ENCODE measurements at places on chromosomes 12 and 14.

GRCh38 chr14:53517270-53517960 lies 364.3 kb upstream of the DDHD1 start:
- no peak for DNase-seq

- no peak for DNase-seq
Measured at GRCh38 chr12:104462931-104463339, 6.2 kb downstream of the CHST11 start.

DNA sequence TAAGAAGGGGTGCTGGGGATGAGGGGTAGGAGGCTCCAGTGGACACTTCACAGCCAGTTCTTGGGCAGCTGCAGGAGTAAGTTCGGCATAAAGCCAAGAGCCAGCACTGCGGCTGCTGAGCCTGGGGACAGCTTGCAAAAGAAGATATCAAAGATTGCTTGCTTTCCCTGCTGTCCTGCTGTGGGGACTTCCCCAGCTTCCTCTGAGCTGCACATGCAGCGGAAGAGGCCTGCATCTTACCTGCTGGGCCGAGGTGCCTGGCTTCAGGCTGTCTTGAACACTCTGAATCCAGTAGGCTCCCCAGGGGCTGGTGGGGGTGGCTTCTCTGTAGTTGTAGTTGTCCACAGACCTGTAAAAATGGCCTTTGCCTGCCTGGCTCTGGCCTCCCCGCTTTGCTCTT lies 1.3 kb downstream of the CHGA start:
- no peak for DNase-seq

- no peak for DNase-seq
Measured at GRCh38 chr12:62800707-62801400, 134.1 kb downstream of the PPM1H start.

DNA sequence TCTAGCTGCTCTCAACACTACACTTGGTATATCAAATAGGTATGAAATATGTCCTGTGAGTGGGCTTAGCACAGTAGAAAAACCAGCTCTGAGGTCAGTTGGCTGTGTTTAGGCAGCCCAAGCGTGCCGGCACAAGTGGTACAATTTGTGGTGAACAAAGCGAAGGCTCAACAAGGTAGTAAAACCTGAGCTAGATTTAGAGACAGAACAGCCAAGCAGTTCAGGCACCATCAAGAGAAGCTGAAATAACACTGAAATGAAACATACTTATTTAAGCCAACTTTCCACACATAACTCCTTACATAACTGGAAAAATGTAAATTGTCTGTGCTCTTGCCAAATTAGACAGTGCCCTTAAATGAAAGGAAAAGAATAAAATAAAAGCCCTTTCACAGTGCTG lies 596.8 kb upstream of the FBXO33 start:
- DNase-seq, result no peak

GRCh38 chr14:75010472-75011093 lies 7.9 kb downstream of the EIF2B2 start:
- no peak for DNase-seq

- no peak for DNase-seq
Measured at GRCh38 chr14:85056267-85056666, 473.7 kb upstream of the FLRT2 start.

- DNase-seq, result peak; percentile 26
Measured at GRCh38 chr12:90741611-90742010, 213.4 kb downstream of the CCER1 start.

DNA sequence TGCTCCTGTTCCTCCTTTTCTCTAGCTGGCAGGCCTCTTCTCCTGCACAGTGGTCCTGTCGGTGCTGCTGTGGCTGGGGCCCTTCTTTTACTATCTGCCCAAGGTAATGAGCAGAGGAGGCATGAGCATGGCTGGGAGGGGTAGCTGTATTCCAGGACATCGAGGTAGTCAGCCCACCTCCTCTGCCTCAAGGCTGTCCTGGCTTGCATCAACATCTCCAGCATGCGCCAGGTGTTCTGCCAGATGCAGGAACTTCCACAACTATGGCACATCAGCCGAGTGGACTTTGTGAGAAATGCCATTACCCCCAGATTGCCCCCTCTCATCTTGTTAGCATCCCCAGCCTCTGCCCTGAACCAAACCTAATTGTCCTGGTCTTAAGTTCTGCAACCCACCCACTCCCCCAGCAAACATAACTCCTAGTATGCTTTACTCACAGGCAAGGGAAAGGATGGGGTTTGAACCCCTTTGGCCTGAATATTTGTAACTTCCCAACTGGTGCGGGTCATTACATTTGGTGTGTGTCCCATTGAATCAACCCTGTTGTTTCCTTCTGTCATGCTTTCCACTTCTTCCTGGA lies 9.1 kb downstream of the B4GALNT1 start:
- DNase-seq, result no peak

- DNase-seq, result no peak
Measured at GRCh38 chr14:51337520-51337919, 97.5 kb downstream of the TMX1 start.

DNA sequence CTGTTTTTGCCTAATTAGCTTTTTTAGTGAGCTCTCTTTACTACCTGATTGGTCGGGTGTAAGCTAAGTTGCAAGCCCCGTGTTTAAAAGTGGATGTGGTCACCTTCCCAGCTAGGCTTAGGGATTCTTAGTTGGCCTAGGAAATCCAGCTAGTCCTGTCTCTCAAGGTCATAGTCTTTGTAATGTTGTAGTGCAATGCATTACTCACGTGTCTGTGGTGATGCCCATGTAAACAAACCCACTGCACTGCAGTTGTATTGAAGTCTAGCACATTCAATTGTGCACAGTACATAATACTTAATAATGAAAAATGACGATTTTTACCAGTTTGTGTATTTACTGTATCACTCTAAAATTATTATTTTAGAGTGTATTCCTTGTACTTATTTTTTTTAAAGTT lies 335.5 kb downstream of the NUAK1 start:
- DNase-seq, result no peak

- no peak for DNase-seq
Measured at GRCh38 chr14:96014176-96014575, 25.0 kb upstream of the C14orf132 start.

GRCh38 chr12:1855241-1855640 lies 34.9 kb downstream of the LRTM2 start:
- no peak for DNase-seq

DNA sequence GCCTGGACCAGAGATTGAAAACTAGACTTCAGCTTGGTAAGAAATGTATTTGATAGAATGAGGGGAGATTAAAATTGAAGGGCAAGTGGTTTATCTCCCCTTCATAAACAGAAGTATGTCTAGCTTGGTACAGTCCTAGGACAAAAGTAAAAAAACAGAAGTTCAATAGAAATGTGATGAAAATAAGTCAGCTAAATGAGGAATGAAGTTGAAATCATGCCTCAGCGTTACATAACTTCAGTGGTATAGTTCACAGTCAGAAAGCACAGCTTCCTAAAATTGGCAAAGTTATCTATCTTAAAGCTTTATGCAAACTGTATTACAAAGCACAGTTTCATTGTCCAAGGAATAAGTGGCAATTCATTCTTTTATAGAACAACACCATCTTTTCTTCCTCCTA lies 90.2 kb upstream of the SYT10 start:
- DNase-seq, result no peak

DNA sequence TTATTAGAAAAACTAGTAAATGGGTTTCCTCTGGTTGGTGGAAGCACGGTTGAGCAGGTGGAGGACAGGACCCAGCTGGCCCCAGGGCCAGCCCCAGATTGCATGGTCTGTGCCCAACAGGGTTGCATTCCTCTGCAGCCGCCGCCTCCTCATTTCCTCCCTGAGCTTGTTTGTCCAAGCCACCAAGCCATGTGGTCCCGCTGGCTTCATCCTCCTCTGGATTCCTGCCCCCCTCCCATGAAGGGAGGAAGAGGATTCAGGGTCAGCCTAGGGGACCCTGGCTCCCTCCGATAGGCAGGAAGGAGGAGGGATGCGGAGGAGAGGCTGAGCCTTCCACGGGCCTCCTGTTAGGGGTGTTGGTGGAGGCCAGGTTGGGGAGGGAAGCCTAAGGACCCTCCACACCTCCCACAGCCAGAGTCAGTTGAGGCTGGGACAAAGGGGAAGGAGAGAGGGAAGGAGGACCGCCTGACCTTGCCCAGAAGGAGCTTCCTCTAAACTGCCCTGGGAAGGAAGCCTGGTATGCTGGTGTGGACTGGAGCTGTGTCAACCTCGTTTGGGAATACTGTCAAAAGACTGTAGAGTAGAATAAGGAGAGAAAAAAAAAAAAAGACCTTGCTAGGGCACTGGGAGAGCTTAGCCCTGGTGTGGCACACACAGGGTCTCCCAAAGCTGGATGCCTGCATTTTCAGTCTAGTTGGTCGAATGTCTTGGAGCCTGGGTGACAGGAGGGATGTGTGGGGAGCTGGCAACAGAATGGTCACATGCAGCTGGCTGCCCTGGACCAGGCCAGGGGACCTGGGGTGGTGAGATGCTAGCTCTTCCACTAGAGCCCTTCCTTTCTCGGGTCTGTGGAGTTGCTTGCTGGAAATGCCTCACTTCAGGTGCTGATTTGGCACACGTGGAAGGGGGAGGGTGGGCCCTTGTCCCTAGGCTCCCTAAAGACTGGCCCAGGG lies 42.4 kb downstream of the PLEKHG3 start:
- DNase-seq, result no peak

GRCh38 chr12:132686825-132687210 lies 324 bp downstream of the POLE start:
- DNase-seq, result no peak

- DNase-seq, result no peak
Measured at GRCh38 chr14:58812050-58812910, 174.5 kb downstream of the DACT1 start.

DNA sequence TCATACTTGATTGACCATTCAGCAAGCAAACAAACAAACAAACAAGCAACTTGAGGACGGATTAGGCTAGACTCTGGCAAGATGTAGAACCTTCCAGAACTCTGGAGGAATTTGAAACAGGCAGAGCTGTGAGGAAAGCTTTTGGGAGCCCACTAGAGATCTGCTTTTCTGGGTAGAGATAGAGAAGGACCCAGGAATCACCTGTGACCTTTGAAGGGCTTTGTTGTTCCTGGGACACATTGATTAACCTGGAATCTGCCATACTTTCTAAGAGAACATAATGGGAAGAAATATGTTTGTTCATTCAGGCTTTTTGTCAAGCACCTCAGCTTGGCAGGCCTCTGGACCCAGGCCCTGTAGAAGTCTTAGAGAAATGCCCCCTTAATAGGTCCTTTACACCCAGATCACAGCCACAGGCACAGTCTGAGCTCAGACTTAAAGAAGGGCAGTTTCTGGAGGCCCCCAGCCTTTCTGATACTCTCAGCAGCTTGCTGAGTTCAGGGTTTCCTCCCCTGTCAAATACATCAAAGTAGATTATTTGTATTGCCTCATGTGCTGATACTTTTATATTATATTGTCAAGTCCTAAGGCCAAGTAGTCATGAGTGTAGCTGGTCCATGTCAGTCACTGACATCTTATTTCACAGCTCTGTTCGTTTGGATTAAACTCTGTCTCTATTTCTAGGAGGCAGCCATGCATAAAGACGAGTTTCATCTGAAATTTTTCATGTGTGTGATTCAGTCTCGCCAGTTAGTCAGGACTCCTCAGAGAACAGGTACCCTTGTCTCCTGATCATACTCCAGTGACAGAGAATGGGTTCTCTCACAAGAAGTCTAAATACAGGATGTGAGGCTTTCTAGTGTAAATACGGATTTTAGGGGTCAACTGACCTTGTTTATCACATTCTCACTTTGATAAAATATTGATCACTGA lies 1.1 kb upstream of the SENP1 start:
- no peak for DNase-seq

- no peak for DNase-seq
Measured at GRCh38 chr14:91170504-91171121, 56.7 kb downstream of the DGLUCY start.

- DNase-seq, result no peak
Measured at GRCh38 chr12:32863128-32863527, 33.4 kb downstream of the PKP2 start.

GRCh38 chr12:93025145-93026103 lies 96.3 kb upstream of the EEA1 start:
- no peak for DNase-seq

DNA sequence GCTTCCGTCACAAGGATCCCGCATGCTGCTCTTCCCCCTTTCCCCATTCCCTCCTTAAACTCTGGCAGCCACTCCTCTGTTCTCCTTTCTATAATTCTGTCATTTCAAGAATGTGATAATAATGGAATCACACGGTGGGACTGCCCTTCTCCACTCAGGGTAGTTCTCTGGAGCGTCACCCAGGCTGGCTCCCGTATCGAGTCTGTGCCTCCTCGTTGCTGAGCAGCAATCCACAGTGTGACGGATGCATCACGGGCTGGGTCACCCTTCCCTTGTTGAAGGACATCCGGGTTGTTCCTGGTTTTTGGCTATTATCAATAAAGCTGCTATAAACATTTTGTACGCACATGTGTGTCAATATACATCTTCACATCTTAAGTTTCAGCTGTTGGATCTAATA lies 5.7 kb upstream of the SYNE3 start:
- DNase-seq, result no peak

GRCh38 chr12:95784286-95784685 lies 6.3 kb downstream of the NTN4 start:
- no peak for DNase-seq

- DNase-seq, result no peak
Measured at GRCh38 chr14:96805956-96806355, 8.8 kb downstream of the VRK1 start.

- no peak for DNase-seq
Measured at GRCh38 chr14:79596551-79596950, 614.8 kb downstream of the DIO2 start.
